ENCODE measurements at places on chromosomes 12 and 14.
A peak's percentile ranks its signal among the peaks of the same experiment; 100 is the strongest.

DNA sequence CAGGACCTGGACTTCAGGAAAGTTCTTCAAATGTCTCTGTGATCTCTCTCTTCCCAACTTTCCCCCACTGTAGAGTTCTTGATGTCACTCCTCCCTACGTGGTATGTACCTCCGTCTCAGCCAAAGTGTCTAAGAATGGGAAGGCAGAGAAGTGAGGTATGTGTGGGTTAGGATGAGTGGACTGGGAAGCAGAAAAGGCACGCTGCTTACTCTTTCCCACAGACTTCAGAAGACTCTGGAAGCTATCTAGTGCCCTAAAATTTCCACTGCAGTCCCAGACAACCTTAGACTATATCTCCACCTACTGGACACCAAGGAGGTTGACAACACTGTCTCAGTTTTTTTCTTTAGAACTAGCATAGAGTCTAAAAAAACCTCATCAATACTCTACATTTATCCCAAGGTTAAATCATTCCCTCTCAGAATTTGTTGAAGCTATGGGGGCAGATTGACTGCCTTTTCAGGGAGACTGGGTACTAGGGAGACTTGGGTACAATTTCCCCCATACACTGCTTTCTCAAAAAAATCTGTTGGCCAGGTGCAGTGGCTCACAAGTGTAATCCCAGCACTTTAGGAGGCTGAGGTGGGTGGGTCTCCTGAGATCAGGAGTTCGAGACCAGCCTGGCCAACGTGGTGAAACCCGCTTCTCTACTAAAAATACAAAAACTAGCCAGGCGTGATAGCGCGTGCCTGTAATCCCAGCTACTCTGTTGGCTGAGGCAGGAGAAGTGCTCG, 20.6 kb upstream of the ITGA5 start:
- DNase-seq, result peak; percentile 9

DNA sequence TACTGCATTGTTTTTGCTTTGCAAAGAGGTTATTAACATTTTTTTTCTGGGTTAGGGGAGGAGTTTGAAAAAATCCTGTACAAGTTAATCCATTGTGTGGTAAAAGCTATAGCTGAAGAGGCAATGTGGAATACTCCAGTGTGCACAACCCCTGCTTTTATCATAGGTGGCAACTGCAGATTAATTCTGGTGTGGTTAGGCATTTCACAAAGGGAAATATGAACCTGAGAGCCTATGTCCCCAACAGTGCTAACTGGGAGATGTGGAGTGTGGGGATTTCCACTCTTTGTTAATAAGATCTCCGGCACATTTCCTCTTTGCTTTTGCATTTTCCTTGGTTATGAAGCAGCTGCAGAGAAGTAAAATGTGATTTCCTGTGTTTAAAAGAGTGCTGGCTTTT, 33.6 kb downstream of the PRORP start:
- DNase-seq, result no peak

- no peak for DNase-seq
These were observed 286.0 kb downstream of the ZFP36L1 start for GRCh38 chr14:68506645-68507419.

DNA sequence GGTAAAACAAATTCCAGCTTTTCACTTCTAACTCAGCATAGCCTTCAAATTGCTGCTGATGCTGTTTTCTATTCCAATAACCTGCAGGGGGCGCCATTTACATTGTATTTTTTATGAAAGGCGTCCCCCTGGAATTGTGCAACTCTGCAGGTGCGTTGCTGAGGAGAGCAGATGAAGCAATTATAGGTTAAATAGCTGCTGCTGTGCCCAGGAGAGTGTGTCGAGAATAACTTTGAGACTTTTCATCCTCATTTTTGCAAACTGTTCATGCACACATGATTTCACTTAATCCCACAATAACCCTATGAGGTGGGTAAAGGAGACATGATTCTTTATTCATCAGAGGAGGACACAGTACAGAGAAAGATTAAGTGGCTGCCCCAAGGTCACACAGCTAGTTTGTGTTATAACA, 75.7 kb downstream of the MYRFL start:
- peak; percentile 13 for DNase-seq

- no peak for DNase-seq
These were observed 484 bp downstream of the MIS18BP1 start for GRCh38 chr14:45252366-45253069.

DNA sequence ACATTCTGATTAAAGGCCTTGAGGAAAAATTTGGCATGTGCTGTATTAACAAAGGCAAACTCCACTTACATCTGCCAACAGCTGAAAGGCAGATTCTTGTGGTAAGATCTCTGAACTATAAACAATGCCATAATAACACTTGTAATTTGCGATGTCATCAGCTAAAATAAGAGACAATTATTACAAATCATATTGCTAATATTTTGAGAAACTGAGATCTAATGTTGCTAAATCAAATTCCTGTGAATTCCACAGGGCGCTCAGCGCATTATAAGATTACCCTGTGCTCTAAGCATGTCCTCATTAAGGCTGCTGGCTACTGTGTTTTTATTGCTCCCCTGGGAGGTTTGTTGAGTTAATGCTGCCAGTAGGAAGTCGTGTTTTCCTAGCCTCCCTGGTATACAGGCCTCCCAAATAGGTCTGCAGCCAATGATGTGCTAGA, 244.8 kb downstream of the DACT1 start:
- DNase-seq, result no peak
